ENCODE measurements at places on chromosomes 5 and 9.

DNA sequence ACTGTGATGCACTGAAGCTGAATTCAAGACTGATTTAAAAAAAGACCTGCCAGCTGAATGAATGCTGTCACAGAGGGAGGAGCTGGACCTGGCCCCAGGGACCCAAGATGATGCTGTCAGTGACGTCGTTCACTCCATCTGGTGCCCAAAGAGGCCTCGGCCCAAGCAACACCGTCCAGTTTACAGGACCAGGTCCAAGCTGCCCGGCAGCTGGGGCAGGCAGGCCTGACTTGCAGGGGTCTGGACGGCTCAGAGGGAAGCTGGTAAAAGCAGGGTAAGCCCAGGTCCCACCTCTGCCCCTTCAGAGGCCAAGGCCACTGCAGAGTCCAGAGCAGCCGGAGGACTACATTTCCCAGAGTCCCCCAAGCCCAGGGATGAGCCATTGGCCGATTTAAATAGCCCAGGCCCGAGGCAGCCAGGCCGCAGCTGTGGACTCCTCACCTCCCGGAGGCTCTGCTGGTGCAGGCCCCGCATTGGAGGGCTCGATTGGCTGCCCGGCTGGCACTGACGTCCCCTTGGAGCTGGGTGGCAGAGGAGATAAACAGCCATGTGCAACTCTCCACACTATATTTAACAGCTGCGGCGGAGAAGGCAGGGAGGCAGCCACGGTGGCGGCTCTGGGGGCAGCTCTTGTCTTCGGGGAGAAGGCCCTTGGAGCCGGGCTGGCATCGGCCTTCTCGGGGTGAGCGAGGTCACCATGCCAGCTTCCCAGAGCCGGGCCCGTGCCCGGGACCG is at the start of gene PLPP7:
Gene PLPP7, plus strand, starts transcription at position 423 of the 735 bp plus-strand sequence. Its CDS starts 275 bp downstream, at position 698.
- no peak for DNase-seq

GRCh38 chr5:83265318-83265717 is 188.0 kb downstream of the XRCC4 start:
- DNase-seq = no peak

DNA sequence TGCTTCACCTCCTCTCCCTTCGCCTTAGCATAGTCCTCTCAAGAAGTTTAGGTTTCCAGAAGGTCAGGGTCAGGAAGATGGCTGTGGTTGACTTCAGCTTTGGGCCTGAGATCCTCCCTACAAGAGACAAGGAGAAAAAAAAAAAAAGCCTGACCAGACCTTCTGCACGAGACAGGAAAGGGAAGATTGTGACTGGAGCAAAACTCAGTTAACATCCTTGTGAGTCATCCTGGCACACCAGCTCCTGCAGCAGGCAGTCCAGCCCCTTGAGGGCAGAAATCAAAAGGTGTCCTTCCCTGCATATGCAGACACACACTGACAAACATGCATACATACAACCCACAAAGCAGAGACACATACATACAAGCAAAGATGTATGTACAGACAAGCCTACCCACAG is 18.0 kb upstream of the ENHO start:
- no peak for DNase-seq

- DNase-seq = peak; percentile 50
These were observed 6.6 kb downstream of the FBXW11 start for GRCh38 chr5:171999877-172000276.

DNA sequence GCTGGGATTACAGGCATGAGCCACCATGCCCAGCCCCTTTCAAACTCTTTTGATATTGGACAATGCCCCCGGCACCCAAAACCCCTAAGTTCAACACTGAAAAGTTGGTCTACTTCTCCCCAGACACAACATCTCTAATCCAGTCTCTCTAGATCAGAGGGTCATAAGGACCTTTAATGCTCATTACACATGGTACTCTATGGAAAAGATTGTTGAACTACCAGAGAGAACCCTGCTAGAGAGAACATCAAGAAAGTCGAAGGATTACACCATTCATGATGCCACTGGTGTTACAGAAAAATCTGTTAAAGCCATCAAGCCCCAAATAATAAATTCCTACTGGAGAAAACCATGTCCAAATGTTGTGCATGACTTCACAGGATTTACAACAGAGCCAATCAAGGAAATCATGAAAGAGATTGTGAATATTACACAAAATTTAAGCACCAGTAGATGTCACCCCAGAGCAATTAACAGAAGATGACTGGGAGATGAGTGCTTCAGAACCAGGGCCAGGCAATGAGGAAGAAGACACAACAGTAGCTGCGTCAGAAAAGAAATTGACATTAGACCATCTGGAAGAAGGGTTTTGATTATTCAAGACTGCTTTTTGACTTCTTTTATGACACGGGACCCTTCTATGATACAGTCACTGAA is 28.3 kb upstream of the NIPAL4 start:
- DNase-seq = peak; percentile 70

GRCh38 chr9:37097294-37097693 is 23.1 kb upstream of the ZCCHC7 start:
- DNase-seq = no peak

- DNase-seq = no peak
These were observed 268.2 kb downstream of the HSPA4 start for GRCh38 chr5:133319905-133320520.

GRCh38 chr5:82991059-82991458 is 86.1 kb downstream of the TMEM167A start:
- DNase-seq = no peak

GRCh38 chr9:130331573-130331972 is 66.0 kb downstream of the HMCN2 start:
- no peak for DNase-seq

DNA sequence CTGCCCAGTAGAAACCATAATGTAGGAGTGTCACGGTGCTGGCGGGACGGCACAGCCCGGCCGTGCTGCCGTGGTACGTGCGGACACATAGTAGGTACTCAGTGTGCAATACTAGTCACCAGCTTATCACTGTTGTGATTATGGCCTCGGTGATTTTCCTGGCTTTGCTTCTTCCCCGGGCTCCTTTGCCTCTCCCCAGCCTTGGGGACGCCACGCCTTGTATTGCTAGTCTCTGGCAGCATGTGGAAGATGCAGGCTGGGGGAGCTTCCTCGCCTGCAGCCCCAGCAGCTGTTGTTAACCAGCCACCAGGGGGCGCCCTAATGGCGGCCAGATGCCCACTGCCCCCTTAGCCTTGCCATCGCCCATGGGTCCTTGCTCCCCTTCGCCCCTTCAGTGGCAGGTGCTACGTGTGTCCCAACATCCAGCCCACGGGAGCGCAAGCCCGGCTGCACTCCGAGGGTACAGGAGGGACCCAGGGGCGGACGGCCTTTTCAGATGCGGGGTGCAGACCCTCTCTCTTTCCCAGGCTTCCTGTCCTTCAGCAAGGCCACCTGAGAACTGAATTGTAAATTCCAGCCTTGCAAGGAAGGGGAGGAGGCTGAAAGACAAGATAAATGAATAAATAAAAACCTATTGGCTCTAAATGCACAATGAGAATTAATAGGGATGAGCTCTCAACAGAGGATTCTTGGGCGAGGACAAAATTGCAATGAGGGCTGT is 8.0 kb downstream of the NTNG2 start:
- DNase-seq = peak; percentile 39

Measured in memory B cell (primary cell).